ENCODE measurements at places on chromosomes 5 and 9.

DNA sequence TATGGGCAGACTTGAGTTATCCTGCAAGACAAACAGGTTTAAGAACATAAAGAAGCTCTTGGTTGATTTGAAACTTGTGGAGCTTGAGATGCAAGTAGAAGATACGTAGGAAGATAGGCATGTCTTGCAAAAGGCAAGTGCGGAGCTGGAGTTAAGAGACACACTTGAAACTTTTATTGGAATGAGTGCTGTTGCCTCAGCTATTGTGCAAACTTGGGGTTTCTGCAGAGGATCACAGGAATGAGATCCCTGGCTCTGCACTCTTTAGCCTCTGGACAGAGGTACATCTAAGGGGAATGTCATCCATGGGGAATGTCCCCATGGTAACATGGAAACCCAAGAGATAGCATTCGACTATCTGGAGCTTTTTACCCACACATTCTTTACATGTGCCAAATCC, 121.1 kb downstream of the ADCY2 start:
- DNase-seq, result no peak

DNA sequence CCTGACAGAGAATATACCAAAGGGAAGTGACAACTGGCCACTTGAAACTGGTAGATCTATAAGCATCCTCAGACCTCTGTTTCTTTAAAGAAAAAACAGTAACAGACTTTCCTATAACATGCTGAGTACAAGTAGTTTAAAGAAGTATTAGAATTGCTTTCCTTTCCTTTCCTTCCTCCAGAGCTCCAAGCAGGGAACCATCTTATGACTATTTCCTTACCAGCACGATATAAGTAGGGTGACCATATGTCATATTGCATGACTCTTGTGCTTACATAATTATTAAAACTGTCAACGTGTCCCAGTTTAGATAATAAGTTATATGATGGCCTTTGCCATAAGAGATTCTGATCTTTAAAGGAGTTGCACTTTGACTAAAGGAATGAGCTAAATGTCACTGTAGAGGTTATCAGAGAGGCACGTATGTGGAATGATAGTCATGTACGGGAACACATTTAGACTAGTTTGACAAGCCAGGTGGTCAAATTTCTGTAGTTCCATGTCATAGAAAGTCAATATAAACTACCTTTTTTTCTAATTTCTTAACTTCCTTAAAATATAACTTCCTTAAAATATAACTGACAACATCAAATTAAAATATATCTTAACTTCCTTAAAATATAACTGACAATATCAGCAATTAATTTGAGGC, 212.7 kb upstream of the CD180 start:
- no peak for DNase-seq

GRCh38 chr9:86921151-86921923, 26.0 kb downstream of the GAS1 start:
- DNase-seq, result no peak

DNA sequence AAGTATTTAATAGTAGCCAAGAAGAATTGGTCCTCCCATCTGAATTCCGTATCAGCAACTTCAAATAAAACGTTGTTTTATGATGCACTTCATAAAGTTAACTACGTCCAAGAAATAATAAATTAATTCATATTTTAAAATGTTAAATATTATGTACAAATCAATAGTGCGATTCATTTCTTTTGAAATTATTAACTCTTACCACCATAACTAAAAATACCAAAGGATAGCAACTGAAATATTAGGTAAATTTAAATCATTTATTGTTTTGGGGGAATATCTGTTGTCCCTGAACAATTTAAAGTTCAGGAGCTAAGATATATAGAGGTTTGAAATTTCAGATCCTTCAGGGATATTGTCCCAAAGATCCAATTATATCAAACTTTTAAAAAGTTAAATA, at the start of gene OR2K2:
Gene OR2K2, minus strand, starts transcription at position 101 of the 400 bp plus-strand sequence. CDS start 1,791 bp downstream, outside the sequence.
- no peak for DNase-seq

GRCh38 chr9:12403721-12404120, 289.5 kb upstream of the TYRP1 start:
- DNase-seq, result no peak

GRCh38 chr5:84696651-84697050, 312.0 kb upstream of the EDIL3 start:
- DNase-seq, result peak; percentile 26

DNA sequence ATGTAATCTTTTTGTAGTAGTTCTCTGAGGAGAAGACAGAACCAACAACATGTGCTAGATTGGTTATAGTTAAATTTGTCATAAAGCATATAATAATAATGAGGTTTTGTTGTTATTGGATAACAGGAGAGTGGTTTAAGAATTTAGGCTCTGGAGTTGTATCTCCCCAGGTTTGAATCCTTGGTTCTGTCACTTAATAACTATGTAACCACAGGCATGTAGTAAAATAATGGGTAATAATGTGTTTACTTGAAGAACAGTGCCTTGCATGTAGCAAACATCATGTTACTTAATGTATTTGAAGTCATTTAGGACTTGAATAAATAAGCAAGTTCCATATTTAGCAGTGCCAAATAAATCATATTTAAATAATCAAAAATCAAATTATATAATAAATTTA, 55.8 kb downstream of the NSD1 start:
- no peak for DNase-seq

Measured in epithelial cell of prostate (primary cell).